NCI-H1048 (cell line): ENCODE measurements at places on chromosomes 13 and 19.

DNA sequence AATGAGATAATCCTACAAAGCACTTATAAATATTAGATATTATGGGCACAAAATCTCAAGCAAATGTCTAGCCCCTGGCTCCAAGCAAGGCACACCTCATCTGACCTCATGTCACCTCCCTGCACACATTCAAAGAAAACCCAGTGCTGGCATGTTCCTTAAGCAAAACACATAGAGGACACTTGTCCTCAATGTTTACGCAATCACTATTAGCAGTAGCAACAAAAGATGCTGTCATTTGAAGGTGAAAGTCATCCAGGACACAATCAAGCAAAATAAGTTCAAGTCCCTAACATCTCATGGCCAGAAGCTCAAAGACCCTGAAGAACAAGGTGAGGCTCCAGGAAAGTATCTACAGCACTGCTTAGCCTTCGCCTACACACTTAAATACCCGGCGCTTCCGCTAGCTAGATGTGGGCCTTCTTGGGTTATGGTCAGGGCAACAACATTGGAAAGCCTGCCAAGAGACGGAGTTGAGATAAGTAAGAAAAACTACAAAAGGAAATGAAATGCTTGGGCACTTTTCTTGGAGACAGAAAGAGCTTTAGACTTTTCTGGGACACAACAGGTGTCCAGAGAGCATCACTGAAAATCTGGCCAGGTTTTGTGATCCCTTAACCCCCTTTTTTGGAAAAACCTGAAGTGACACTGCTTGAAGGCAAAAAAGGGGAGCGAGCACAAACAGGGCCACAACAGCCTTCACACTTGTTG, 85.7 kb downstream of the FOXO1 start:
- DNase-seq = no peak

- DNase-seq = peak; percentile 33
Observed at GRCh38 chr19:19627621-19628500, at the start of gene LPAR2. LPAR2 (minus strand) TSS chr19:19628220; CDS start chr19:19627275, 945 bp downstream.

DNA sequence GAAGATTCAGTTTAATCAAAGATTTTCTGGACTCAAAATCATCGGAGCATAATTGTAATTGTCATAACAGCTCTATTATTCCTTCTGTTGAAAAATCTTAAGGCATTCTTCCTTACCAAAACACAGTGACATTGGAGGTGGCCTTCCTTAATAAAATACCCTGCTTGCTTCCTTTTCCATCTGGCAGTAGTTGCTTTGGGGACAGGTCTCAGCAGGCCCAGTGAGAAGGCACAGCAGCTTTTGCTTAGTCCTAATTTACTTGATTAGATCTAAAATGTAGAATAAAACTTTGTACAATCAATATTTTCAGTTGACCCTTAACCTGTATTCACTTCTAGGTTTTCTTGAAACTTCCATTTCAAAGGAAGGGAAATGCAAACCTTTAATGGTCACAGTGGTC, 471.6 kb downstream of the PCDH20 start:
- DNase-seq = no peak

DNA sequence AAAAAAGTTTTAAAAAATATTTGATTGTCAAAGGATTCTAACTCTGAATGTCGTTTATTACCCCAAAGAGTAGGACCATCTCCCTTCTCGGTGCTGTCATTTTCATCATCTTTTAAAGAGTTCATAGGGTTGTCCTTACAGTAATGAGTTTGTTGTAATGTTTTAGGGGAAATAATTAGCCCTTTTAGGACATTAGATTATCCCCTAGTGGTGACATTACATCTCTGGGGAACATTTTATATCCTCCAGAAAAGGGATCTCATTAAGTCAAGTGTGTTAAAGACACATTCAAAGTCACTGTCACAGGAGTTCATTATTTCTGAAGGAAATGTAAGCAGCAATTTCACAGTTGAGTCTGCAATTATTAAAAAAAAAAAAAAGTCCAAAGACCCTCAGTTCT, 99.3 kb upstream of the GJB6 start:
- no peak for DNase-seq

- no peak for DNase-seq
Observed at GRCh38 chr19:51010066-51010795, 8.8 kb upstream of the KLK8 start.

DNA sequence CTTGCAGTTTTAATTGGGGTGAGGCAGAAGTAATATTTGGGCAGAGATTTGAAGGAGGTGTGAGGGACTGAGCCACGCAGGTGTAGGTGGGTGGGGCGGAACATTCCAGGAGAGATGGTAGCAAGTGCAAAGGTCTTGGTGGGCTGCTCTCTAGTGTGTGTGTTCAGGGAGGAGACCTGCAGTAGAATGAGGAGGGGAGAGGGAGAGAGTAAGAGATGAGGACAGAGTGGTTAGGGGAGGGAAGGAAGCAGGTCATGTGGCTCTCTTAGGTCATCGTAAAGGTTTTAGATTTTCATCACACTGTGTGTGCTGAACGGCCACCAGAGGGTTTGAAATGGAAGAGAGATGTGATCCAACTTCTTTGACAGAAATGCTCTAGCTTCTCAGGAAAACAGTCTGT, 33.5 kb downstream of the WASF3 start:
- no peak for DNase-seq

DNA sequence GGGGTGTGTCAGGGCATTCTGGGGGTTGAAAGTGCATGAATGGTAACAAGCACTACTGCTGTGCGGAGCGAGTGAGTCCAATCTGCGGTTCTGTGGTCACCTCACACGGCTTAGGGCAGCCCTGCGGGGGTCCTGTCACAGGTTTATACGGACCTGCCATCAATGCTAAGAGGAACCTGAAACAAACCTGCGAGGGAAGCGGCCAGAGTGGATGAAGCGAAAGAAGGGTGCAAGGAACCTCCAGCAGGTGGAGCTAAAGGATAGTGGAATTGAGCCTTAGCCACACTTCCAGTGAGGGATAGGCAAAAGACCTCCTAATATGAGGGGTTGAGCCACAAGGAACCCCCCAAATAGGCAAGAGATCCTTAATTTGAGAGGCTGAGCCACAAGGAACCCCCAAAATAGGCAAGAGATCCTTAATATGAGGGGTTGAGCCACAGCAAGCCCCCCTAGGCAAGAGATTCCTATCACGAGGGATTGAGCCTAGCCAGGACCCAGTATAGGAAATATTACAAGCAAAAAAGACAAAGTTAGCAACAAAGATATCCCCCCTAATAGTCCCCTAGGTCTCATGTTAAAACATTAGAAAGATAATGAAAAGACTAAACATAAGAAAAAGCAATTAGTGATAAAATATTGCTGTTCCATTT, 6.3 kb upstream of the ZNF69 start:
- no peak for DNase-seq
